ENCODE measurements at places on chromosomes 7 and 10.

DNA sequence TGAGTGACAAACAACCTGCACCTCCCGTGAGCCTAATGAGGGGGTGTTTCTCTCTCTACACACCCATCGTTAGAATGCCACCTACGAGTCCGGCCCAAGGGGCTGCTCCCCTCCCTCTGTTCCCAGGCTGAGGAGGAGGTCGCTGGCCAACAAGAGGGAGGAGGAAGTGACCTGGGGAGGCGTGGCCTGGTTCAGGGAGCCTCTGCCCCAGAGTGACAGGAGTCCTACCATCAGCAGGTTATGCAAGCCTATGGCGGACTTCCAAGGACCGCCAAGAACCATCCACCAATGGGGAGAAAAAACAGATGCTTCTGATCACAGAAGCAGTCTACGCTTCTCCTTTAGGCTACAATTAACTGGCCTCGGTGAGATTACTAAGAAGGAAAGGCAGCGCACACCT, 12.3 kb upstream of the EGFR start:
- DNase-seq, result no peak

GRCh38 chr7:154672659-154673415, 330.1 kb downstream of the PAXIP1 start:
- no peak for DNase-seq

- DNase-seq, result no peak
Measured at GRCh38 chr7:92313055-92313454, 67.3 kb downstream of the ANKIB1 start.

- DNase-seq, result no peak
Measured at GRCh38 chr10:133336577-133337369, at the start of gene CALY. TSS of gene CALY (minus strand) at chr10:133336896. CDS start at chr10:133328989, 7,907 bp downstream.

- no peak for DNase-seq
Measured at GRCh38 chr7:38451840-38452239, 178.4 kb upstream of the TARP start.

GRCh38 chr10:31594347-31594873, 275.4 kb downstream of the ZEB1 start:
- DNase-seq, result no peak

DNA sequence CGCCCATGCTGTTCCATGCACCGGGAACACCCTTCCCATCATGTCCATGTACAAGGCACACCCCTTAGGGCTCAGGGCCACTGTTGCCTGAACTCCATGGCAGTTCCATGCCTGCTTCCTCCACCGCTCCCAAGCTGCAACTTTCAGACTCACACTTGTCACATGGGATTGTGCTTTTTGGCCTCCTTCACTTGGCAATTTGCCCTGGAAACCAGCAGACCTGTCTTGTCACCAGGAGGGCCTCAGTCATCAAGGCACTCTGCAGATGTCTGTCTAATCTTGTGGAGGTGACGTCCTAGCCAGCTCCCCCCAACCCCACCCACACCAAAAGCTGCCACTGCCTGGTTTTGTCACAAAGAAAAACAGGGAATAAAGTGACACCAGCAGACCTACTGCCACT, 47.5 kb downstream of the CARD11 start:
- no peak for DNase-seq

- no peak for DNase-seq
Measured at GRCh38 chr7:25256333-25256819, 28.1 kb upstream of the NPVF start.

DNA sequence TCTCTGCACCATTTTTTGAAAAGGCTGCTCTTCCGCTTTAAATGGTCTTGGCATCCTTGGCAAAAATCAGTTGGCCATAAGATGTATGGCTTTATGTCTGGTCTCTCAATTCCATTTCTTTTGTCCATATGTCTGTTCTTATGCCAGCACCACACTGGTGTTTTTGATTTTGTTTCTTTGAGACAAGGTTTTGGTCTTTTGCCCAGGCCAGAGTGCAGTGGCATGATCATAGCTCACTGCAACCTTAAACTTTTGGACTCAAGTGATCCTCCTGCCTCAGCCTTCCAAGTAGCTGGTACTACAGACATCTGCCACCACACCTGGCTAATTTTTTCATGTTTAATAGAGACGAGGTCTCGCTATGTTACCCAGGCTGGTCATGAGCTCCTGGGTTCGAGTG, 48.5 kb downstream of the ANLN start:
- DNase-seq, result no peak

DNA sequence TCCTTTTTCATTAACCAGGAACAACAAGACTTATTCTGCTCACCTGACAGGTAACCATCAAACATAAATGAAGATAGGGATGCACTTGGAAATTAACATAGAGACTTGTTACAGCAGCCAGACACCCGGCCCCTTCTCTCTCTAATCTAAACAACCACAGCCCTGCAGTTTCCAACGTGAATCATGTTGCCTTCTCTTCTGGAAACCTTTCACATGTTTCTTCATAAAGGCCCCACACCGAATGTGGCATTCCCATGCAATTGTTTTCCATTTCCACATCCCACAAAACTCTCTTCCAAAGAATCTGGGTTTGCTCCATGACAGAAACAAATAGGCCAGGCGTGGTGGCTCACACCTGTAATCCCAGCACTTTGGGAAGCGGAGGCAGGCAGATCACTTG, 15.0 kb upstream of the WDR86 start:
- no peak for DNase-seq

DNA sequence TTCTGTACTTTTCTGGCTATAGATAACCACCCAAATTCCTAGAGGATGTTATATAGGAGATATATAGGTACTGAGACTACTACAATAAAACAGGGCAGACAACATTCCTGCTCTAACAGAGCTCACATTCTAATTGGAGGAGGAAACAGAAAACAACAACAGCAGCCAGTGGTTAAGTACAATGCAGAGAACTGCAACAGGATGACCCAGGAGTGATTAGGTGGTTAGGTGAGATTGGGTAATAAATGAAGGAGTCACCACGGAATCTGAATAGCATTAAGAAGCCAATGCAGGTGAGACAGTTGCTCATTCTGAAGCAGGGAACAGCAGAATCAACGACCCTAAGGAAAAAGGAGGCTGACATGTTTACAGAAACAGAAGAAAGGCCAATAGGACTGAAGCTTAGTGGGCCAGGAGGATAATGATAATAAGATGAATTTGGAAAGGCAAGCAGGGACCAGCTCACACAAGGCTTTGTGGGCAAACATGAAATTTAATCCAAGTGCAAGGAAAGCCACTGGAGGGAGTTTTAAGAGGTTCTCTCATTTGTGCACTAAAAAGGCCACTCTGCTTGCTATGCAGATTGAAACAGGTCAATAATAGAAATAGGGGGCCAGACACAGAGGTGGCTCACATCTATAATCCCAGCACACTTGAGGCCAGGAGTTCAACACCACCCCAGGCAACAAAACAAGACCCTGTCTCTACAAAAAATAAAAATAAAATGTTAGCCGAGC, 16.9 kb upstream of the REEP3 start:
- no peak for DNase-seq

- DNase-seq, result no peak
Measured at GRCh38 chr10:6774406-6774805, 194.3 kb upstream of the PRKCQ start.

DNA sequence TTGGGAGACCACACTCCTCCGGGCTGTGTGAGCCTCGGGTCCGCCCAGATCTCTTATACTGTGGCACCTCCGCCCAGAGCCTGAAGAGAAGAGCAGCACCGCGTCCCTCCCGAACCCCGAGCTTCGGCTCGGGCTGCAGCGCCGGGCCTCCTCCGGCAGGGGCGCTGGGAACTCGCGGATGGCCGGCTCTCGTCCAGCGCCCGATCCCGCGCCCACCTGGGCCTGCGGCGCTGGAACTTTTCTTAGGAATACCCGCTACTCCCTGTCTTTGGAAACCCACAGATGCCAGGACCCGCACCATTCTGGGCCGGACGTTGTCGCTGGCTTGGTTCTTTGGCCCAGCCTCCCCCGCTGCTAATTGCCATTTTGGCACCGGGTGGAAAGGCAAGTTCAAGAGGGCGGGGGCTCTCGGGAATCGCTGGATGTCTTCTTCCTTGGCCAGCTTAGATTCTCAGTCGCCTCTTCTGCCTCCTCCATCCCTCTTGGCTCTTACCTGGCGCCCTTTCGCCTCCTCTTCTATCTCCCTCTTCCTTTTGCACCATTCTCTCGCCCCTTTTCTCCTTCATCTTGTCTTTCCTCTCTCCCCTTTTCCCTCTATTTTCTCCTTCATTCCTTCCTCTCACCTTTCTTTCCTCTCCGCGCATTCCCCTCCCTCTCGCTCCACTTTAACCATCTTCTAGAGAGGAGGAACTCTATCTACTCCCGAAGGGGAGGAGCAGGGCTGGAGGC, 2.1 kb upstream of the SORCS3 start:
- no peak for DNase-seq

DNA sequence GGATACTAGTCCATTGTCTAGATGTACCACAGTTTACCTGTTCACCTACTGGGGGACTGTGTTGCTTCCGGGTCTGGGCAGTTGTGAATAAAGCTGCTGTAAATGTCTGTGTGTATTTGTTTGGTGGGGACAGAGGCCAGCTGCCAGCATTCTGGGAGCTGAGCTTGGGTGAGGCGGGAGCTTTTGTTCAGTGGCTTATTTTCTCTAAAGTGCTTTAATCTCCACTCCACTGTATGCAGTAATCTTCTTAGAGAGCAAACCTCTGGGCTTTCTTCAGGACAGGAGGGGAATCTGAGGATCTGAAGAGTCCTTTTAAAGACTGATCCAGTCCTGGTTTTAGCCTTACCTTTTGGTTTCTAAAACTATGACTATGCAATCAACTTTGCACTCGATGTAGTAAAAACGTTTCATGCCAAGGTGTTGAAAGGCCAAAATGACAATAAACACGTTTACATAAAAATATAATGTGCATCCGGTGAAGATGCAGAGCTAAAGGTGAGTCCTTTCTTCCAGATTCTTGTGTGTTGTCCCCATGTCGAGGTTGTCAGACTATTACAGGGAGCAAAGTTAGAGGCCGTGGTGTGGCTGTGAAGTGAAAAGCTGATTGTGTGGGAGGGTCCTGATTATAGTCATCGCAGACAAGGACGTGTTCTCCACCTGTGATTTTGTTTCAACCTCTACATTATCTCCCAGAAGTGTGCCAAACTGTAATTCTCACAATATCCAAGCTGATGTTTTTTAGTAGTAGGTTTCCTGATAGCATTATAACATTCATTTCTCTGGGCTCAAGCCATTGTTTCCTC, 279.8 kb downstream of the CAMK1D start:
- DNase-seq, result no peak

GRCh38 chr10:5615316-5615715, 51.1 kb downstream of the ASB13 start:
- no peak for DNase-seq

DNA sequence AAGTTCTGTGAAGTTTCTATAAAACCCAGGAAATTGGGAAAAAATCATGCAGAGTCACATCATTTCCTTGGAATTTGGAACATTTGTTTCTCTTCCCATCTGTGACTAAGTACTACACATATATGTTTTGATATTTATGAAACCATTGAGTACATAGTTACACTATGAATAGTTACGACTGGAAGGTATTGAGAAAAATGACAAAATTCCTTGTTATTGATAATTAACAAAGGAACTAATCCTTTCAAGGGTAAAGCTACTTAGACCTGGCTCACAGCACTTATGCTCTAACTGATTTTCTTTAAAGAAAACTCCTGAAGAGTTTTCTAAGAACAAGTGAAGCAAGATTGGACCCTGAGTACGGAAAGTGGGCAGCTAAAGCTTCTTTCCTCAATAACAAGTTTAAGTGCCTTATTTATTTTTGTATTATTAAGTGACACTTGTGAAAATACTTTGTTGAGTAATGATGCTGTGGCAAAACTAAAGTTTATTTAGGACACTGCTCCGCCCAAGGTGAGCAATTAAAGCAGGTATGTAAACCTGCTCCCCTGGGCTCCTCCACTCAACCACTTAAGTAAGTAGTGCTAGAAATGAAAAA, 12.0 kb upstream of the GLCCI1 start:
- no peak for DNase-seq

DNA sequence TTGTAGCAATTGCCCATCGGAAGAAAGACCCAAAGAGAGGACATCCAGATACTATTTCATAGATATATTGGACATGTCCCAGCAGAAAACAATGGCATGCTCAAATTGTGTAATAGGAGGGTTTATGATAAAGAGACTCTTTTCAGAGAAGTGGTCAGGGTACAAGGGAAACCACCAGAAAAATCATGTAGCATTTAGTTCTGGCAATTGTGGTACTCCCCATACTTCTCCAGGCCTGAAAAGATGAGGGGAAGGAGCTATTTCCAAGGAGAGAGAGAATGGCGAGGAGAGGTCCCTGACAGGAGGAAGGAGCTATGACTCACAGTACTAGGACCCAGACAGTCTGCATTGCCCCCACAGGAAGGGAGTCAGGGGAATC, 68.4 kb upstream of the ADO start:
- DNase-seq, result no peak

DNA sequence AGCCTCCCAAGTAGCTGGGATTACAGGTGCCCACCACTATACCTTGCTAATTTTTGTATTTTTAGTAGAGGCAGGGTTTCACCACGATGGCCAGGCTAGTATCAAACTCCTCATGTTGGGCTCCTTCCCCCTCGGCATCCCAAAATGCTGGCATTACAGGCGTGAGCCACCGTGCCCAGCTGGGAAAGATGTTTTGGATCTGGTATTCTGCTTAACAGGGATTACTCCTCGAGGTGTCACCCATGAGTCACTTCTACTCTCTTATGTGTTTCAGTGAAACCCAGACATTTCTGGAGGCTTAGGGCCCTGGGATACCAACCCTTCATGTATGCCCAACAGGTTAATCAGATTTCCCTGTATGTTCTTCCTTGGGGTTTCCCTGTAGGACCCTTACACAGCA, 11.8 kb upstream of the OPN4 start:
- DNase-seq, result no peak

DNA sequence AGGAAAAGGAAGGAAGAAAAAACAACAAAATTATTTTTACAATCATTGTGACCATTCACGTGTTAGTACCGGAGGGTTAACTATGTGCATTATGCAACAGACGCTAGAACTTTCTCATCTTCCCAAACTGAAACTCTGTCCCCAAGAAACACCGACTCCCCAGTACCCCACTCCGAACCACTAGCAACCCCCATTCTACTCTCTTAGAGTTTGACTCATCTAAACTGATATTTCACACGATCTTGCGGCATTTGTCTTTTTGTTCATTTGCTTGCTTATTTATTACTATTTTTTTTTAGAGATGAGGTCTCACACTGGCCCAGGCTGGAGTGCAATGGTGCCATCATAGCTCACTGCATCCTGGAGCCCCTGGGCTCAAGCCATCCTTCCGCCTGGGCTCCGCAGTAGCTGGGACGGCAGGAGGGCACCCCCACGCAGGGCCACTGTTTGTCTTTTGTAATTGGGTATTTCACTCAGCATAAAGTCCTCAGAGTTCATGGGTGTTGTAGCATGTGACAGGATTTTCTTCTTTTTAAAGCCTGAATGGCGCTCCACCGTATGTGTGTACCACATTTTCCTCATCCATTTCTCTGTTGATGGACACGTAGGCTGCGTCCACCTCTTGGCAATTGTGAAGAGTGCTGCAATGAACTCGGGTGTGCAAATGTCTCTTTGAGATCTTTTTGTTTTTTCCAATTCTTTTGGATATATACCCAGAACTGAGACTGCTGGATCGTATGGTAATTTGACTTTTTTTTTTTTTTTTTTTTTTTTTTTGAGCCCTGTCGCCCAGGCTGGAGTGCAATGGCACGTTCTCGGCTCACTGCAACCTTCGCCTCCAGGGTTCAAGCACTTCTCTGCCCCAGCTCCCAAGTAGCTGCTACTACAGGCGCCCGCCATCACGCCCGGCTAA, 9.5 kb downstream of the MNX1 start:
- DNase-seq, result no peak

- DNase-seq, result no peak
Measured at GRCh38 chr7:152336754-152337368, 98.9 kb downstream of the KMT2C start.

GRCh38 chr10:107913317-107914294, 749.1 kb upstream of the SORCS1 start:
- DNase-seq, result no peak

GRCh38 chr10:59808896-59809643, 55.8 kb upstream of the MRLN start:
- peak; percentile 62 for DNase-seq
